ENCODE measurements at places on chromosomes 3 and 15. TPM values are rescaled to one million over a fixed set of nuclear protein-coding genes. Genes with fewer than 3 reads are reported as not detected.

- no peak for DNase-seq
These were observed 33.5 kb downstream of the MYL3 start for GRCh38 chr3:46829699-46830208.

- DNase-seq: no peak
These were observed 319.2 kb downstream of the SLC9A9 start for GRCh38 chr3:143529018-143529478.

DNA sequence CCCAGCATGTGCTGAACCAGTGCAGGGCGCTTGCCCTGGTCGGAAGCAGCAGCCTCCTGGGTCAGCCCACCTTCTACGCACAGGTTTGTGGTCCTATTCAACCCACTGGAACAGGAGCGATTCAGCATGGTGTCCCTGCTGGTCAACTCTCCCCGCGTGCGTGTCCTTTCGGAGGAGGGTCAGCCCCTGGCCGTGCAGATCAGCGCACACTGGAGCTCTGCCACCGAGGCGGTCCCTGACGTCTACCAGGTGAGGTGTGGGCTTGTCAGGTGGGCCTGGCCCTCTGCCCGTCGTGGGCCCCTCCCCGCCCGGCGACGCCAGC lies 8.2 kb downstream of the MAN2A2 start:
- DNase-seq: no peak

DNA sequence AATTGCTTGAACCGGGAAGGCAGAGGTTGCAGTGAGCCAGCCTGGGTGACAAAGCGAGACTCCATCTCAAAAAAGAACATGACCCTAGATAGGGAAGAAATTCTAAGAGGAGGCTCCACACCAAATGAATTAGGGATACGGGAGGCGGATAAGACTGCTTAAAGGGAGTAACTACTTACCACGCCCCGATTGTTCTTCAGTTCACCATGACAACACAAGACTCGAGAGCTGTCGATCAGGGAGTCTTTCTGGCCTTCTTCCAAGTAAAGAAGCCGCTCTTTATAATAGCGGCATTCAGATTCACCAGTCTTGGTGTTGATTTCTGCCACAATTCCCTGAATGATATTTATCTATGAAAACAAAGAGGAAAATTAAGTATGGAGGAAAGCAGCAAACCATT lies 53.9 kb upstream of the TASOR start:
- no peak for DNase-seq

Gene UPK1B
- 0.41 TPM for total RNA-seq
